ENCODE measurements at places on chromosomes 11 and 22.

DNA sequence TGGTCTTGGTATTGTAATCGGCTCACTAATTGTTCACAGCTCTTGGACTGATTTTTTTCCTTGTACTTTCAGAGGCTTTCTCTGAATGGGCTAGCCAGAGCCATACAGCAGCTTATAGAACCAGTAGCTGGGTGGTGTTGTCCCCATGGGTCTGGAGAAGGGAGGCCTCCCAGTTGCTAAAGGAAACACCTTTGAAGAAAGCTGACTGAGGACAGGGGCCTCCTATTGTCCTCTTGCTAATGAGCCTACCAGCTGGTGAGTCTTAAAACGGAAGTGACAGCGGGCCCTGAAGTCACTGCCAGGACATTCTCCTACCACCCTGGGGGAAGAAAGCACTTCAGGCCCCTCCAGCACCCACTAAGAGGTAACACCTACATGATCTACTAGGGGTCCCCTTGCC, 9.9 kb downstream of the FADS3 start:
- no peak for DNase-seq

DNA sequence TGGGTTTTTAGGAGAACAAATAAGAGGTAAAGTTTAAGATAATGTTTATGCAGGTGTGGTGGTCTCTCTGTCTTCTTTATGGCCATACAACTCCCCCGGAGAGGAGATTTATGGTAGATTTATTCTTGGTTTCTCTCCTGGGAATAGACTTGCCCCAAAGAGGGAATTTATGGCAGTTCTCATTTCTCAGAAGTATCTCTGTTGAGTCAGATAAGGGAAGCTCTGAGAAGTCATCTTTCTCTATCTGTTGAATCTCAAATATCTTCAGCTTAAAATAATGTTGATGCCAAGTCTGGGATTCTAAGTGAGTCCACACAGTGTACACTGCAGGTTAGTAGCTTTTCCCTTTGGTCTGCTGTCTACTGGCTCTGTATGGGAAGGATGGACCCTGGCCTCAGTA, 276.4 kb upstream of the PLET1 start:
- no peak for DNase-seq

GRCh38 chr11:11895672-11896071, 53.9 kb downstream of the USP47 start:
- no peak for DNase-seq

DNA sequence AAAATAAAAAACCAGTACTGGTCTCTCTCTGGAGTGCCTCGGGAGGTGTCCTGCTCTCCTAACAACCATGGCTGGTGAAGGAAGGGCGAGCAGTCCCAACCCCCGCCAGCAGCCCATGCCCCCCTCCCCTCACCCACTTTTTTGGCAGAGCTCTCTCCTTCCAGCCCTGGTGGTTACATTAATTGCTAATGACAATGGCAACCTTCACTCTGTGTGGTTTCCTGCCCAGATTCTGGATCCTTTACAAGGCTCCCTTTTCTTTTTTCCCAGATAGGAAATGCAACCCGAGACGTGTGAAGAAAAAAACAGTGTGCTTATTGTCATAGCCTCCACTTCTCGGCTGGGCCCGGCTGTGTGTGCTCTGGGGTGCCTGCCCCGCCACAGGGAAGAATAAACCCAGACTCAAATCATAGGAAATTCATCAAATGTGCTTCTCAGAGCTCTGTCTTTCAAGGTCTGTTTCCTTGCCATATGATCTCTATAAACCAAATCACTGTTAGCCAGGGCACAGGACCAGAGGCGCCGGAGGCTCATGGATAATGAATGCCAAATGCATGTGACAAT, 513.0 kb downstream of the SOX6 start:
- DNase-seq, result peak; percentile 22

DNA sequence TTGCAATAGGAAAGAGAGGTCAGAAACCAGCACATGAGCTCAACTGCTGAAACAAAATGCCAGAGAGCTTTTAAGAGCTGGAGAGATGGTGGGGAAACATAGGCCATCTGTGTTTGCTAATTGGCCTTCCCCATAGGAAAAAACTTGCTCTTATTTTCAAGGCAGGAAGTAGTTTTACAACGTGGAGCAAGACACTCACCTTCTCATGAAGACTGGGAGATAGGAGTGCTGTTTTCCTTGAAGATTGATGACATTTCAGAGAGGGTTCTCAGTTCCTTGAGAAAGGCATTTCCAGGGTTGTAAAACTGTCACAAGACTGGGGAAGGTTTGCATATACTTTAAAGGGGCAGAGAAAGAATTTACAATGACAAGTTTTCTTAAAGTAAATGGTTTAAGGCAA, 586.3 kb upstream of the RAG2 start:
- DNase-seq, result no peak

DNA sequence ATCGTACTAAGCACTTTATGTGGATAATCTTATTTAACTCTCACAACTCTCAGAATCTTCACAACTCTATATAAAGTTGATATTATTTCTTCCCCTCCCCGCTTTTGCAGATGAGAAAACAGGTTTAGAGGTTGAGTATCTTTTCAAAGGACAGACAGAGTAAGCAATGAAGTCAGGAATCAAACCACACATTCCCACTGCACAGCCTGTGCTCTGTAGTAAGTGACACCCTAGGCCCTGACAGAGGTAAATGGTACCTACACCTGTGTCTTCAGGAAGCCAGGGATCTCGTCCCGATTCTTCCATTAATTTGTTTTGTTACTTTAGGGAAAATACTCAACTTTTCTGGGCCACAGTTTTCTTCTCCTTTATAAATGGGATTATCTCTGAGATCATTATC, 172.5 kb upstream of the MTMR2 start:
- no peak for DNase-seq

GRCh38 chr22:25656724-25657123, 85.3 kb upstream of the MYO18B start:
- DNase-seq, result no peak

GRCh38 chr11:58276151-58276550, 8.1 kb upstream of the OR10W1 start:
- no peak for DNase-seq

DNA sequence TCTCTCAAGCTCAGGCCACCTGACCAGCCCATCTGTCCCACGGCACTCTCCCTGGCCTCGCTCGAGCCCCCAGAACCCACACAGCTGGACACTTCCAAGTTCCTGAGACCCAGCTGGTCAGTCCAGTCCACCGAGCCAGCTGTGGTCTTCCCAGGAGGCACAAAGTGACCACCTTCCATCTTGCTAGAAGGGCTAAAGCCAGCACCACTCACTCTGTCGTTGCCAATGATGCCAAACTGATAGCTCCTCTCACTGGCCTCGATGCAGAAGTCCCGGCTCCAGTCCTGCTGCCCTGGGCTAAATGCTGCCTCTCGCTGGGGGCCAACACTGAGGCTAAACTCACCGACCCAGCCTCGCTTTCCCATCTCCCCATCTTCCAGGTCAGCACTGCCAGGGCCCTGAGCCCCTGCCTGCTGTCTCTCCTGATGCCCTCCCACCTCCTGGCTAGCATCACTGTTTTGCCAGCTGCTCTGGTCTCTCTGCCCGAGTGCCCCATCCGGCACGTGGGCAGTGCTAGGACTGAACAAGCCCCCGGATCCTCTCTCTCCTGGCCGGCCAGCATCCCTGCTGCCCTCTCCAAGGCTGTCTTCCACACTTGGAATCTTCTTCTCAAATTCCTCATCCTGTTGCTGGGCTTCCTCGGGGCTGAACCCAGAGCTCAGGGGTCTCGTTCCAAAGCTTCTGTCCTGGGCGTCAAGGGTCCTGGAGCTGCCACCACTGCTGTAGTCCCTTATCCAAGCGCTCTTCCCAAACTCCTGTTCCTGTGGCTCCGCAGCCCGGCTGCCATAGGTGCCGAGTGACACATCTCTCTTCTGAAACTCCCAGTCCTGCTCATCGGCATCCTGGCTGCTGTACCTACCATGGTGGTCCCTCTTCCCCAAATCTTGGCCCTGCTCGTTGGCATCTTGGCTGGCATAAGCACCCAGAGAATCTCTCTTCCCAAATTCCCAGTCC, 15.4 kb downstream of the TNKS1BP1 start:
- no peak for DNase-seq

GRCh38 chr11:10499452-10499851, 41.5 kb downstream of the RNF141 start:
- no peak for DNase-seq

DNA sequence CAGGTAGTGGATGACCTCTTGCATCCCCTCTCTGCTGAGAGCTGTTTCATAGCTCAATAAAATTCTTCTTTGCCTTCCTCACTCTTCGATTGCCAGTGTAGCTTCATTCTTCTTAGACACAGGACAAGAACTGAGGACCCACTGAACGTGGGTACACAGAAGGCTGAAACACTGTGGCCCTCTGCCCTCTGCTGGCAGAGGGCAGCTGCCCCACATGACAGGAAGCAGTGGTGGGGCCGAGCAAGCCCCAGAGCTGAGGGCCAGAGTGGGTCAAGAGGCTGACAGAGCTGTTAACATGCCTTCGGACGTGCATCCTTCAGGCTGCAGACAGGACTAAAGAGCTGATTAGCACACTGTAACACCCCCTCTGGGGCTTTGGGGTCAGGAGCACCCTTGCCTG, 15.6 kb downstream of the SMC1B start:
- no peak for DNase-seq

- no peak for DNase-seq
These were observed 7.2 kb downstream of the WT1 start for GRCh38 chr11:32427935-32428664.

- DNase-seq, result peak; percentile 73
These were observed 651 bp upstream of the ARL2 start for GRCh38 chr11:65013130-65013887.

DNA sequence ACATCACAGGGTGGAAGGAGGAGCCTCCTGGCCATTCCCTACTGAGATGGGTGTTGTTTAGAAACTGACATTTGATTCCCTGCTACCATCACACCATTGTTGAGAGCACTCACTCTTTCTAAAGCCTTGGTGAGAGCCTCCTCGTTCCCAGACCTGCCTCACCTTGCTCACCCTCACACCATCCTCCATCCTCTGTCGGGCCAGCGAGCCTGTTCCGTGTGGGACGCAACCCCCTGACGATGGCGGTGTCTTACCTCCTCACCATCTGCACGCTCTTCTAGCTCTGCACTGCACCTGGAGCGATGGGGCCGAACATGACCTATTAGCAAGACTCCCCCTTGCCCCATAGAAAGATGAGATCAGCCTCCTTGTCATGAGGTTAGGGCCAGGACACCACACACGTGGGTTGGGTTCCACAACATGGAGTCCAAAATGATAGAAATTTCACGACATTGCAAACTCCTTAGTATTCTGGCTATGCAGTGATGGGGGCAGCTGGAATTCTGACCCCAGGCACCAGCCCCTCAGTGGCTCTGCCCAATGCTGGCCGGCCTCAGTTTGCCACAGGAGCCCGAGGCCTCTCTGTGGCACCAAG, 1017.9 kb downstream of the TBC1D22A start:
- DNase-seq, result no peak

- DNase-seq, result no peak
These were observed 2.2 kb upstream of the HDAC10 start for GRCh38 chr22:50253046-50253915.

DNA sequence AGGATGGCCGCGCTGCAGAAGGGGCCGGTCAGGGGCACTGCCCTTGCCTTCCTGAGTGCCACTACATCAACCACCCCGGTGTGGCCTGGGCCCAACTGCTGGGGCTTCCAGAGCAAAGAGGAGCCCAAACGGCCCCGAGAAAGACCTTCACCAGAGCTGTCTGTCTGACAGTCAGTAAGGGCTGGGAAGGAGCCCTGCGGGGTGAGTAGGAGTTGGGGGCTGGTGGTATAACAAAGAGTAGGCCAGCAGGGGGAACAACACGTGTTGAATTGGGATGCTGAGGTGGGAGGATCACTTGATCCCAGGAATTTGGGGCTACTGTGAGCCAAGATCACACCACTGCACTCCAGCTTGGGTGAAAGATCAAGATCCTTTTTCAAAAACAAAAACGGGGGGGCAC, 3.9 kb downstream of the GSTT4 start:
- no peak for DNase-seq
